ENCODE measurements at places on chromosomes 5 and 9.

DNA sequence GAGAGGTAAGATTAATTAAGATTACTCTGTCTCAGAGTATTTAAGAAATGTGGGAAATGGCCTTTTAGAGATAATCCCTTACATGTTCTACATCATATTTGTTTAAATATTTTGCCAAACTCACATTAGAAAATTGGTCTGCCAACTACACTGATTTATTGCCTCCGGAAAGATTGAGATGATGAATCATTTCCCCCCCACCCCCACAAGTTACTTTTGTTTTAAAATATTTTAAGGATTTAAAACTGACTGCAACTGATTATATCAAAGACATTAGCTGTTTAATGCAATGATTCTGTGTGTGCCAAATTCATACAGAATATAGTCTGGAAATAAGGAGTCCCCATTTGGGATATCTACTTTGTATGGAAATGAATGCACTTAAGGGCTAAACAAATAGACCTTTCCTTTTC lies 674.4 kb downstream of the PRR16 start:
- H3K4me1 ChIP-seq, result no peaks in the 10 kb centered on the region
- no peaks in the 10 kb centered on the region for H3K27me3 ChIP-seq
- no peak for DNase-seq
- no peaks in the 10 kb centered on the region for H3K36me3 ChIP-seq
- no peak overlapping the region for H3K27ac ChIP-seq
- H3K4me3 ChIP-seq, result no peak overlapping the region

DNA sequence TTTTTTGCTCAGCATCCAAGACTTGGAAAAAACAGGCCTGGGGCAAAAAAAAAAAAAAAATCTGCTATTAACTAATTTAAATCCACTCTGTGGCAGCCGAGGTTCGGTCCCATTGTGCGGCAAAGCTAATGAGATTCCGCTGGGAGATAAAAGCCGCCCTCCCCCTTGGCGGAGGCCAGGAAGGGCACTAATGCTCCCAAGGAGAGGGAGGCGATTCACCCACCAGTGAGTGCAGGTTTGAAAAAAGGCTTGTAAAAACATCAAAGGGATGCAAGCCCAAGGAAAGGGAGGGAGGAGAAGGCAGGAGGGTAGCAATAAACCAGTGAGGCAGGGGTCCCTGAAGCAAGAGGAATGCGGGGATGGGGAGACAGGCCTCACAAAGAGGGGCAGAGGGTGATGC lies 129.5 kb upstream of the RAPGEF1 start:
- no peak overlapping the region for H3K4me3 ChIP-seq
- peaks cover under 1% of the 10 kb centered on the region for H3K36me3 ChIP-seq
- H3K27ac ChIP-seq, result no peak overlapping the region
- H3K4me1 ChIP-seq, result no peaks in the 10 kb centered on the region
- DNase-seq, result no peak

- no peaks in the 10 kb centered on the region for H3K4me1 ChIP-seq
- DNase-seq, result no peak
- H3K27me3 ChIP-seq, result no peaks in the 10 kb centered on the region
- no peak overlapping the region for H3K4me3 ChIP-seq
These were observed 14.0 kb downstream of the FGFR4 start for GRCh38 chr5:177100714-177101121.

DNA sequence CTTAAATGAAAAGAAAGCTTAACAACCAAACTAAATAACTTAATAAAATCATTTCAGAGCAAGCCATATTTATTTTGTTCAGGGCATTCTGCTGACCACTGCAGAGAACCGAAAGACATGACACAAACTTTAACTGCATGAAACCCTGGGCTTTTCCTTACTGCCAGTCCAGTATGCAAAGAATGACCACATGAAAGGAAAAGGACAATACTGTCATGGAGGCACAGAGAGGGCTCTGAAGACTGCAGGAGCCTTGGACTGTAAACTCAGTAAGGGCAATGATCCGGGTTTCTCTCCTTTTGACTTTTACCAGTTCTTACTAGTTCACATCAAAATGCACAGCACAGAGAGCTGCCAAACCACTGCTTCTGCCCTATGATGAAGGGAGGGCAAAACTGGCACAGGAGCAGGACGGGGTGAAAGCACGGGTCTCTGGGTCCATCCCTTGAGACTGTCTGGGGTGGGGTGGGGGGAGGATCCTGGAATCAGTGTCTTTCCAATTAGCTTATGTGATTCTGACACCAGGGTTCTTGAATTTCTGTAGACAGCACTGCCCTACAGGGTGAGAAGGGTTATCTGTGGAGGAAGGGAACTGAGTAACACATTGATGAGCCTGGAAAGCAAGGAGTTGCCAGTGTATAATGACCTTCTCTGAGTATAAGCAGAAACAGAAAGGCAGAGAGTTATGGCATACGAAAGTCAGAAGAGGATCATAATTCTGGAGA lies 44.7 kb downstream of the RNF130 start:
- DNase-seq, result no peak
- H3K27ac ChIP-seq, result no peak overlapping the region
- H3K36me3 ChIP-seq, result no peaks in the 10 kb centered on the region
- no peaks in the 10 kb centered on the region for H3K4me1 ChIP-seq

DNA sequence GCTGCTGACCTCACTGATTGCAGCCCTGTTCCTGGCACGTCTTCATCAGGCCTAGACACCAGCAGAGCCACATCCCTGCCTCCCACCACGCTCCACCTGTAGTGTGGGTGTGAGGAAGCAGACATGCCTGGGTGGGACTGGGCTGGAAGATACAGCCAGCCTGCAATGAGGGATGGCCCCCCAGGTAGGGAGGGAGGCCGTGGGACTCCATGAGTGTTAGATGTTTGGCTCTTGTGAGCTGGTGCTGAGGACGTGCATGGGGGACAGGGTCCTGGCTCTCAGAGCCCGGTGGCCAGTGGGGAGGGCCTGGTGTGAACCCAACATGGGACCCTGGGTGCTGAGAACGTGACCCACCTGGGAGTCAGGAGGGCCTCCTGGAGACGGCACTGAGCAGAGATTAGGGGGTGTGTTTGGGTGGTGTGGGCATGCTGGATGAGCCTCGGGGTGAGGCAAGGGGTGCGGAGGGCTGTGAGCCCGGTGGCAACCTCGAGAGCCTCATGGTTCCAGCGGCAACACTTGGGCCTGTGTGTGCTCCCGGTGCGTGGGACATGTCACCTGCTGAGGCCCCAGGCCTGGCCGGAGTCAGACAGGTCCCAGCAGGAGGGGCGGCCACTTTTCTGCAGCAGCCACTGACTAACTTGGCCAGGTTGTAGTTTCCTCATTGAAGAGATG lies 87.6 kb downstream of the PHF2 start:
- no peaks in the 10 kb centered on the region for H3K4me1 ChIP-seq
- DNase-seq, result peak; percentile 45
- H3K4me3 ChIP-seq, result no peak overlapping the region
- H3K27ac ChIP-seq, result no peak overlapping the region
- no peaks in the 10 kb centered on the region for H3K27me3 ChIP-seq
- peaks cover 45% of the 10 kb centered on the region for H3K36me3 ChIP-seq

GRCh38 chr5:137236849-137237507 lies 262.1 kb downstream of the SPOCK1 start:
- no peak overlapping the region for H3K27ac ChIP-seq
- no peaks in the 10 kb centered on the region for H3K27me3 ChIP-seq
- H3K4me3 ChIP-seq, result no peak overlapping the region
- H3K4me1 ChIP-seq, result no peaks in the 10 kb centered on the region
- no peaks in the 10 kb centered on the region for H3K36me3 ChIP-seq

- H3K36me3 ChIP-seq, result no peaks in the 10 kb centered on the region
- H3K27ac ChIP-seq, result no peak overlapping the region
- no peak for DNase-seq
- no peaks in the 10 kb centered on the region for H3K27me3 ChIP-seq
- H3K4me1 ChIP-seq, result no peaks in the 10 kb centered on the region
- H3K4me3 ChIP-seq, result no peak overlapping the region
These were observed 99.5 kb downstream of the FBXW11 start for GRCh38 chr5:171906703-171907590.

- DNase-seq, result no peak
- H3K36me3 ChIP-seq, result no peaks in the 10 kb centered on the region
- H3K4me3 ChIP-seq, result no peak overlapping the region
These were observed 113.4 kb downstream of the MRPL36 start for GRCh38 chr5:1686016-1686802.

DNA sequence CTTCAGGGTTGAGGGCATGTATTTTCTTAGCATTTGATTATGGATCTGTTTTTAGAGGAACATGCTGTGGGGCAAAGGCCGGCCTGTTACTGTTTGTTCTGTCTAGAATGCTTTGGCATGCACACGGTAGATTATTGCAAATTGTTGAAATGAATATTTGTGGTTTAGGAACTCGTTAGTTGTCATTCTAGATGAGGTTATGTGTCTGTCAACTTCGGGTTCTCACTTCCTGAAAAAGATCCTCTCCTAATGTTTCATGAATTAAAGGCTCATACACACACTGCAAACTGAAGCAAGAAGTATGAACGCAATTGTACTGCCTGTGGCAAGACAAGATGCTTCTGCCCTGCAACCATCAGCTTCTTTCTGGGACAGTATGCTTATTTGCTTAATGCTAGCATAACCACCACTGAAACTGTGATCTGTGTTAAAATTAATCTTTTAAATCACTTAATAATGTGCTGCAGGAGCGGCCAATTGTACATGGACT lies 99.6 kb downstream of the BASP1 start:
- H3K27ac ChIP-seq, result no peak overlapping the region
- H3K27me3 ChIP-seq, result no peaks in the 10 kb centered on the region
- no peaks in the 10 kb centered on the region for H3K36me3 ChIP-seq

- no peak for DNase-seq
- H3K4me3 ChIP-seq, result no peak overlapping the region
- no peaks in the 10 kb centered on the region for H3K4me1 ChIP-seq
These were observed 262.1 kb downstream of the RFX3 start for GRCh38 chr9:3263698-3264097.

DNA sequence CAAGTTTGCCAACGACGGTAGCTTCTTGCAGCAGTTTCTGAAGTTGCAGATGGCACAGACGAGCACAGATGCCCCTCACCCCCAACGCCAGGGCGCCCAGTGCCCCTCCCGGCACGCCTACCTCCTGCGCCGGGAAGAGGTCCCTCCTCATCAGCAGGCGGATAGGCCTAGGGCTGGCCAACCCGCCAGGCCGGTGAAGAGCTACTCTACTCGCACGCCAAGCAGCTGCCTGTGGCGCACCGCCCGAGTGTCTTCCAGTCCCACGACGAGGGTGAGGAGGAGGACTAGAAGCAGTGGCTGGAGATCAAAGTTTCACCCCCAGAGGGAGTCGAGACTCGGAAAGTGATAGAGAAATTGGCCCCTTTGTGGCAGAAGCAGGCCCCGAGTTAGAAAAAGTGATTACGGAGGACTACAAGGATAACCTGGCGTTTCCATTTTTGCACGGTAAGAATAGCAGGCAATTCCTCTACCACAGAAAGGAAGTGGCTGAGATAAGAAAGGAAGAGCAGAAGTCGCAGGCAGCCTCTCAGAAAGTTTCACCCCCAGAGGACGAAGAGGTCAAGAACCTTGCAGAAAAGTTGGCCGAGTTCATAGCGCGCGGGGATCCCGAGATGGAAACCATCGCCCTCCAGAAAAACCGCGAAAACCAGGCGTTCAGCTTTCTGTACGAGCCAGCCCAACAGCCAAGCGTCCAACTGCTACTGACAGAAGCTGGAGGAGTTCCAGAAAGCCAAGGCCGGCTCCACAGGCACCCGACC lies 170.4 kb downstream of the HINT1 start:
- DNase-seq, result no peak
- H3K36me3 ChIP-seq, result no peaks in the 10 kb centered on the region
- H3K4me1 ChIP-seq, result no peaks in the 10 kb centered on the region
- no peaks in the 10 kb centered on the region for H3K27me3 ChIP-seq
- no peak overlapping the region for H3K27ac ChIP-seq

DNA sequence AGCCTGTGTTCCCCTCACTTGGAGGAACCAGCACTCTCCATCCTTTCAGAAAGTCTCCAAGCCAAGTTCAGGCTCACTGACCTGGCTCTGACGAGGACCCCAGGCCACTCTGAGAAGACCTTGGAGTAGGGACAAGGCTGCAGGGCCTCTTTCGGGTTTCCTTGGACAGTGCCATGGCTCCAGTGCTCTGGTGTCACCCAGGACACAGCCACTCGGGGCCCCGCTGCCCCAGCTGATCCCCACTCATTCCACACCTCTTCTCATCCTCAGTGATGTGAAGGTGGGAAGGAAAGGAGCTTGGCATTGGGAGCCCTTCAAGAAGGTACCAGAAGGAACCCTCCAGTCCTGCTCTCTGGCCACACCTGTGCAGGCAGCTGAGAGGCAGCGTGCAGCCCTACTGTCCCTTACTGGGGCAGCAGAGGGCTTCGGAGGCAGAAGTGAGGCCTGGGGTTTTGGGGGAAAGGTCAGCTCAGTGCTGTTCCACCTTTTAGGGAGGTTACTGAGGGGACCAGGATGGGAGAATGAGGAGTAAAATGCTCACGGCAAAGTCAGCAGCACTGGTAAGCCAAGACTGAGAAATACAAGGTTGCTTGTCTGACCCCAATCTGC lies 4.7 kb upstream of the NUP214 start:
- H3K4me1 ChIP-seq, result no peaks in the 10 kb centered on the region
- H3K36me3 ChIP-seq, result no peaks in the 10 kb centered on the region

GRCh38 chr5:67095346-67096171 lies 101.0 kb downstream of the CD180 start:
- H3K4me1 ChIP-seq, result peaks cover 32% of the 10 kb centered on the region
- H3K36me3 ChIP-seq, result peaks cover 2% of the 10 kb centered on the region
- H3K27ac ChIP-seq, result peak overlapping the region; percentile 85
- peak overlapping the region; percentile 15 for H3K4me3 ChIP-seq
- peak; percentile 38 for DNase-seq
- no peaks in the 10 kb centered on the region for H3K27me3 ChIP-seq

DNA sequence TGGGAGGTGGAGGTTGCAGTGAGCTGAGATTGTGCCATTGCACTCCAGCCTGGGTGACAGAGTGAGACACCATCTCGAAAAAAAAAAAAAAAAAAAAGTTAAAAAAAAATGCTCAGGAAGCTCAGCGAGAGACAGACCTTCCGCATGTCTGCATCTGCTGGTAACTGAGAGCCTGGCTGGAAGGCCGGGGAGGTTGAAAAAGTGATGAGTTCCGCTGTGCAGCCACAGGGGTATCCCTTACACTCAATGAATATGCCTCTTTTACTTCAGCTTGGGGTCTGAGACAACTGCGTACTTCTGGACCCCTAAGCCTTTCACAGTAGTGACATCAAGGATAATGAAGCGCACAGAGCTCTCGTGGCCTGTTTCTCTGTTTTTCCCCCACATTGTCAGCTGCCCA lies 179.9 kb upstream of the KLF4 start:
- H3K4me3 ChIP-seq, result no peak overlapping the region
- no peaks in the 10 kb centered on the region for H3K27me3 ChIP-seq
- peaks cover 9% of the 10 kb centered on the region for H3K4me1 ChIP-seq

DNA sequence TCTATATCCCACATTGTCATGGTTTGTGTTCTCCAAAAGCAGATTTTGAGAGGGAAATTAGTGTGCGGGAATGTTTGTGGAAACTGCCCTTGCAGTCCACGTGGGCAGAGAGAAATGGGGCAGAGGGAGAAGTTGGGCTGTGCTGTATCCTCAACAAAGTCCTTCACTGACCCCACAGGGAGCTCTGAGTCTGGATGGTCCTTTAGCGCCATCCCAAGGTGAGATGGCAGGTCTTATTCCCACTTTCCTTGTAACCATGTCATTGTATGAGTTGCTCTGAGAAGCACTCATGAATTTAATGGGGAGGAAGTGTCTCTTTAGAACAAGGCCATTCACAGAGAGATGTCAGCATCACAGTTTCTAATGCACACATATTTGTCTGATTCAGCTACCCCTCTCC lies 127.1 kb downstream of the ANKRD18B start:
- H3K27ac ChIP-seq, result no peak overlapping the region
- no peaks in the 10 kb centered on the region for H3K36me3 ChIP-seq
- no peak overlapping the region for H3K4me3 ChIP-seq
- H3K4me1 ChIP-seq, result no peaks in the 10 kb centered on the region
- no peak for DNase-seq

GRCh38 chr9:2290382-2290781 lies 275.2 kb downstream of the SMARCA2 start:
- no peak overlapping the region for H3K4me3 ChIP-seq
- H3K27me3 ChIP-seq, result no peaks in the 10 kb centered on the region
- no peak overlapping the region for H3K27ac ChIP-seq
- no peak for DNase-seq

Measured in ascending aorta (tissue), 2 donors.